Activated CD4-positive, alpha-beta memory T cell treated with anti-CD3 and anti-CD28 coated beads for 36 hours (primary cell): ENCODE measurements at places on chromosomes 5 and 9. TPM values are rescaled to one million over a fixed set of nuclear protein-coding genes. Genes with fewer than 3 reads are reported as not detected.

ECM2 gene
- not detected for total RNA-seq

PCDHGA9 gene
- not detected for total RNA-seq

DNA sequence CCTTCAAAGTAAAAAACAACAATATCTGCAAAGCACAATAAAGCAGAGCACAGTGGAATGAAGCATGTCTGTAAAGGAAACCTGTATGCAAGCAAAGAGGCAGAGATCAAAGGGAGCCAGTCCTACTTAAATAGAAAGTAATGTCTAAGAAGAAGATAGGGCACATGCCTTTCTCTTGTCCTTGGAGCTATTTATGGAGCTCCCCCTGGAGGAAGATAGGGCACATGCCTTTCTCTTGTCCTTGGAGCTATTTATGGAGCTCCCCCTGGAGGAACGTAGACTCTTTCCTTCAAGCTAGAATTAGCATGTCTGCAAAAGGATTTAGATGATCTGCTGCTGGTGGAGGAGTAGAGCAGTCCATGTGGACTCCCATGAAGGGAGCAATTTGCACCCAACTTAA lies 168.1 kb upstream of the RASEF start:
- DNase-seq = no peak

GRCh38 chr9:2645569-2645968 lies 24.0 kb downstream of the VLDLR start:
- no peak for DNase-seq

GPR151 gene
- not detected for total RNA-seq

DNA sequence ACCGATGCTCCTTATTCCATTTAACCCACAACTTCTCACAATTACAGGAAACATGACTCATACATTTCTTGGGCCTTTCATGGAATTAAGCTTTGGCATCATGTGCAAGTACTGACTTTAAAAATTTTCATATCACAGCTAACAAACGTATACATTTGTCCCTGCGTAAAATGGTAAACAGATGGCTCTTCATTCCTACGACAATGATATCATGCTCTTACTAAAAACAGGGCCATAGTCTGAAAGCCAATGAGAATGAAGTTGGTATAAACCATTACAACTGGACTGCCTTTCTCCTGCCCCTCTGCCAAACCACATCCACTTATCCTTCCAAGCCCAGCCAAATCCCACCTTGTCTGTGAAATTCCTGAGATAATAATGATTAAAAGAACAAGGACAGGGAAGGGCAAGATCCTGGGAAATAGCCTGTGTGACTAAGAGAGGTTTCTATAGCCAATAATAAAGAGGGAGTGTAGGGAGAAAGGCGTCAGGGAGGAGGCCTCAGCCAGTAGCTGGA lies 44.9 kb upstream of the ZNF366 start:
- DNase-seq = no peak

DNA sequence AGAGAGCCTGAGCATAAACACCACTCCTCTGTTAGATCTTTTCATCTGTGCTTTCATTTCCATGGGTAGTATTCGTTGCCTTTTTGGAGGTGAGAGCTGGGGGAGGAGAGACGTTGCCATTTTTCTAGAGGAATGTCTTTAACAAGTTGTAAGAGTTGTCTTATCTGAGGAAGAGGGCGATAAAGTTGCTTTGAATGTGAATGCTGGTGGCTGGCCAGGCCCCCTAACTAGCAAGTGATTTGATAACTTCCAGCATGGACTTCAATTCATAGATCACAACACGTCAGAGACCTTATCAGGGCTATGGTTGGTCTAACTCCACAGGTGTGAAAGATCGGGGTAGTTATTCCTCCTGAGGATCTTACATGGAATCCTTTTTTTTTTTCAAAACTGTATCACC lies 30.0 kb upstream of the AOPEP start:
- DNase-seq = no peak

- DNase-seq = no peak
Measured at GRCh38 chr5:111854186-111854585, 97.2 kb upstream of the NREP start.
